Foreskin melanocyte (primary cell): ENCODE measurements at places on chromosomes 1 and 21.

- no peak for DNase-seq
These were observed 67.1 kb downstream of the MAN1C1 start for GRCh38 chr1:25683731-25684130.

GRCh38 chr1:3352299-3352951 is 102.0 kb upstream of the ARHGEF16 start:
- no peak for DNase-seq

DNA sequence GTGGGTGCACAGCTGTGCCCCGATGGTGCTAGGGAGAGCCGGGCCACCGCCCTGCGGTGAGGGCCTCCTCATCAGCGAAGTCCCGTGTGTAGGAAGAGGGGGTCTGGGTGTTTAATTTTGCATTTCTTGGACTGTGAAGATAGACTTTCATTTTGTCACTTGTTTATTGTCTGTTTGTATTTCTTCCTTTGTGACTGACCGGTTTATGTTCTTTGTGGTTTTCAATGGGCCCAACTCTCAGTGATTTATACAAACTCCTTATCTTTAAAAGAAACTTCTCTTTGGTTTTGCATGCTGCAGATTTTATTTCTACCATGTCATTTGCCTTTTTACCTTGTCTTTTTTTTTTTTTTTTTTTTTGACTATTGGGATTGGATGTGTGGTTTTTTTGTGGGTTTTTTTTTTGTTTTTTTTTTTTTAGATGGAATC is 65.1 kb downstream of the COL18A1 start:
- no peak for DNase-seq

DNA sequence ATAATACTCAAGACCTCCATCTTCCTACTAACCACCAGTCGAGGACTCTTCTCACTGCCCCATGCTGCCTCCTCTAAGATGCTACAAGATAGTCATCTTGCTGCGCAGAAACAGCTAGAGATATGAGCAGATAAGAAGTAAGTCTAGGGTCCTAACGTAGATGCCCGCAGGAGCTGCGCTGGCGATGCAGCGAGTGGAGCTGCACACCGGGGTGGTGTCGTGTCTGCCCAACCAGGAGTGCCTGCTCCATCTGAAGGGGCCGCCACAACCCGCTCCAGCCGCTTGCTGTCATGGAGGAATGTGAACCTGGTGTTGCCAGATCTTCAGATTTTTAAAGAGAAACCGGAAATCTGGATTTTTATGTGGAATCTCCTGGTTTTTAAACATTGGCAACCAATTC is 175.1 kb downstream of the VPS13D start:
- no peak for DNase-seq

GRCh38 chr1:21951226-21951870 is 14.2 kb upstream of the HSPG2 start:
- DNase-seq = no peak

DNA sequence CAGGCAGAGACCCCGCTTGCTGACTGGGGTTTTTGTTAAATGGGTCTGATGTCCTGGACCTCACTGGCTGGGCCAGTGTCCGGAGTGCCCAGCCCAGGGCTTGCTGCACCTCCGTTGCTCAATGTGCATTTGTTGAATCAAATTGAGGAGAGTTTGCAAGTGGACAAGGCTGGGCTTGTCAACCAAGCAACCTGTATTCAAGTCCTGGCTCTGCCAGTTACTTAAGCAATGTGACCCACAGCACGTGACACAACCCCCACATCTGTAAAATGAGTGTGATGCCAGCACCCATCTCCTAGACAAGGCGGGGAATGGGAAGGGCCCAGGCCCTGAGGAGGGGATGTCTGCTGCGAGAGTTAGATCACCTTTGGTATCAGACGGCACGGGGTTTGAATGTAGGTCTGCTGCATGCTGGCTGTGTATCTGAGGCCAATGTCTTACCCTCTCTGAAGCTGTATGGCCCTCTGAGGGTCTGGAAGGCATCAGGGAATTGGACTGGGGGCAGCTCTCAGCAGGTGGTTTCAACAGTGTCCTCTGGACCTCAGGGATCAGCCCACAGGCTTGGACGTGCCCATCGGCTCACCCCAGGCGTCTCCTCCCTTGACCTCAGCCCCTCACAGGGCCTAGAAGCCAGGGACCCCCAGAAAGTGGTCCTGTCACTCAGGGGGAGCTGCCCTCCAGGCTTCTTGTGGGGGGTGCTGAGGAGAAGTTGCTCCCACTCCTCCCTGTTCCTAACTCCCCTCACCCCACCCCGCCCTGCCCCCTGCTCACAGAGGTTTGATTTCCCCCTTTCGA is 51.0 kb upstream of the RUNX3 start:
- no peak for DNase-seq

DNA sequence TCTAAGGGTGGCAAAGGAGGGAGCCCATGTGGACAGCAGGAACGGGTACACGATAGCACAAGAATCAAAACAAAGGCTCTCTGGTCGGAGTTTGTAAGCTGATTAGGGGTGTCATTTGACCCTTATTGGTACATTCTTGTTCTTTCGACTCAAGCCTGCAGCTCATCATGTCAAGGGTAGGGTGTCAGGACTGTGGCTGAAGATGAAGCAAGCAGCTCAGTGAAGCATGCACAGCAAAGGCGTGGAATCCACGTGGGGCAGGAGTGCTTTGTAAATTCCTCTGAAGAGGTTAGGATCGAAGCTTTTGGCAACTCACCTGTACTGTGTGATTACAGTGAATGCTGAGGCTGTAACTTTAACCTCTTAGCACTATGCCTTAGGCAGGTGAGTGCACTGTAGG is 4.7 kb upstream of the ABCB10 start:
- no peak for DNase-seq

- no peak for DNase-seq
These were observed at the start of gene PTPRU for GRCh38 chr1:29235955-29236711. TSS of gene PTPRU (plus strand) at chr1:29236522. CDS start at chr1:29236645, 123 bp downstream.

GRCh38 chr1:221998186-221998612 is 256.3 kb upstream of the DUSP10 start:
- no peak for DNase-seq

DNA sequence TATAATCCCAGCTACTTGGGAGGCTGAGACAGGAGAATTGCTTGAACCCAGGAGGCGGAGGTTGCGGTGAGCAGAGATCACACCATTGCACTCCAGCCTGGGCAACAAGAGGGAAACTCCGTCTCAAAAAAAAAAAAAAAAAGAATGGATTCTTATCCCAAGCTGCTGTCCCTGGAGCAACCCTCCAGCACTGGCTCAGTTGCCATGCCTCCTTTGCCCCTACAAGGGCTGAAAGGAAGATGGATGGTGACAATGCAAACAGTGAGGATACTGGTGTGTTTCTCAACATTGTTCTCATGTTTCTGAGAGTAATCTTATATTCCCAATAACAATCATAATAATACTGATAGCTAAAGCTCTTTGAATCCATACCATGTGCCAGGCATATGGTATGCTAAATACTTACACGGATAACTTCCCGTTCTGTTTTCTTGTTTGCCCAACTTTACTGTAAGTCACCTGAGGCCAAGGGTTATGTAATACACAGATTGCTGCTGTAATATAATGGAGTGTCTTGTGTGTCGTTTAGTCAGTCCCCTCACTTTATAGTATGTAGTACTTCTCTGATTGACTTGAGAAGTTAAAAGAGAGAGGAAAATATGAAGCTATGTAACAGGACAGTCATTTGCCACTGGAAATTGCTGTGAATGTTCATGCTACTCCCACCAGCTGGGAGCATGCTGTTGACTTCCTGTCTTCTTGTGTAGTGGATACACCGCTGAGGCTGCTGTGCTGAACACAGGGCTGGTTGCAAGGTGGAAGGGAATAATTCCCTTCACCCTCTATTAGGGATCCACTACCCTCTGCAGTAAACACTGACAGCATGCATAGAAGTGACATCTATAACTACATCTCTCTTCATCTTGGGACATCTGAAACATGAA is 153.6 kb downstream of the CNIH3 start:
- DNase-seq = no peak

- DNase-seq = no peak
These were observed 135.7 kb downstream of the PCP4 start for GRCh38 chr21:40002978-40003377.

GRCh38 chr1:231059566-231060193 is 19.6 kb upstream of the FAM89A start:
- DNase-seq = no peak

- no peak for DNase-seq
These were observed 20.3 kb upstream of the TXLNA start for GRCh38 chr1:32159189-32159588.

DNA sequence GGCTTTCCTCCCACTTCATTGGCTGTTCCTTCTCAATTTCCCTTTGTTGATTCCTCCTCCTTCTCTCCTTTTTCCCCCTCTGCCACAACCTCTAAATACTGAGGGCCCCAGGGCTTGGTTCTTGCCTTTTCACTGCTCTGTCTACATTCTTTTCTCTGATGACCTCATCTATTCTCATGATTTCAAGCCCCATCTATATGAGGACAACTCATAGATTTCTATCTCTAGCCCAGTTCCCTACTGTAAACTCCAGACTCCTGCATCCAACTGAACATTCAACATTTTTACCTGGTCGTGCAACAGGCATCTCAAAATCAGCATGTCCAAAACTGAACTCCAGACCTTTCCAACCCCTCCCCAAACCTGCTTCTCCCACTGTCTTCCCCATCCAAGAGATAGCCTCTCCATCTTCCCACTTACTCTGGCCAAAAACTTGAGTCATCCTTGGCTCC is 11.5 kb upstream of the SLC9A1 start:
- DNase-seq = peak; percentile 23

GRCh38 chr1:24021403-24022266 is 41.5 kb upstream of the SRSF10 start:
- no peak for DNase-seq

GRCh38 chr1:18962121-18962721 is 5.7 kb upstream of the IFFO2 start:
- no peak for DNase-seq

DNA sequence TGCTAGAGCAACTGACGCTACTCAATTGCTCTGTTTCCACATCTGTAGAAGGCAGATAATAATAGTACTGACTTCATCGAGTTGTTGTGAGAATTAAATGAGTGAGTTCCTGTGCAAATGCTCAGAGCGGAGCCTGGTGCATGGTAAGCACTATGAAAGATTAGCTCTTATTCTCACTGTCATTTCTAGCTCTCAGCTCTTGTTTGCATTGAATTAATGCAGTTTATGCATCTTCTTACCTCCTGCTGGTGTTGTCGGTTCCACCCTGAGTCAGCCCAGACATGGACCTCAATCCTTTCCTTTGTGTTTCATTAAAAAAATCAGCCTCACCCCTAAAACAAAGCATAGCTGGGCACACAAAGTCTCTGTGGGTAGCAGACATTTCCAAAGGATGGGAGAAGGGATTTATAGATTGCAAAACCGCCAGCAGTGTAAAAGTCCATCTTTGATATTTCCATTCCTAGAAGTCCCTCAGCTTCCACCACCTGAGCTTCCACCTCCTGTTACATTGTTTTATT is 254.4 kb upstream of the CSF3R start:
- no peak for DNase-seq

DNA sequence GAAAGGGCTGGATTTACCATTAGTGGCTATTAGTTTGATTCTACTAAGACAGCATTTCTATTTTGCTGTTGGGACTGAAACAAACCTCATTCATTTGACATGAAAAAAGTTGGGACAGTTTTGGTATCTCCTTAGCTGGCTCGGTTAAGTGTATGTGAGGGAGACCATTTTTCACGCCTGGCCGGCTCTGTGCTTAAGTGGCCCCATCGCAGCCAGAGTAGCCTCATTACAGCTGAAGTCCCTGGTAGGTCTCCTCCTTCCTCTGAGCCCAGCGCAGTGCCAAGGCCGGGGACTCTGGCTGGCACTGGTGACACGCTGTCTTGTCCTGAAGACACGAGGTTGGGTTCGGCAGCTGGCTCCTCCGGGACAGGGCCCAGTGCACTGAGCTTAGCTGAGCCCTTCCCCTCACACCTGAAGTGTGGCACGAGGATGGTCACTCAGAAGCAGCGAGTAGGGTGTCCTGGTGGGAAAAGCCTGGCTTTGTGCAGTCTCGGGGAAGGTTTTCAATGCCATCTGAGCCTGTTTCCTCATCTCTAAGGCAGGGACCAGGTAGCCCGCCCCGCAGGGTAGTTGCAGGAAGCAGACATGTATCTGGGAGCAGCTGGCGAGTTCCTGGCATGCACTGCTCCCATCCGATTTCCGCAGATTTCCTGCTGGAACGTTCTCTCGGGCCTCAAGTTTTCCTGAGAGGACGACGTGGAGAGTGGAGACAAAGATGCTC is 196.5 kb downstream of the DYRK1A start:
- no peak for DNase-seq

- DNase-seq = no peak
These were observed 32.6 kb downstream of the LRP8 start for GRCh38 chr1:53295295-53295694.

- no peak for DNase-seq
These were observed 45.5 kb upstream of the IRF2BP2 start for GRCh38 chr1:234655328-234656069.

- no peak for DNase-seq
These were observed 39.9 kb upstream of the SMYD2 start for GRCh38 chr1:214241060-214241459.

- no peak for DNase-seq
These were observed 12.2 kb downstream of the AMPD2 start for GRCh38 chr1:109631513-109632505.

GRCh38 chr1:245419989-245420388 is 265.2 kb downstream of the KIF26B start:
- no peak for DNase-seq

- no peak for DNase-seq
These were observed 3.2 kb upstream of the CRYBG2 start for GRCh38 chr1:26357121-26357602.

GRCh38 chr1:19564366-19564765 is 79.0 kb upstream of the CAPZB start:
- no peak for DNase-seq

DNA sequence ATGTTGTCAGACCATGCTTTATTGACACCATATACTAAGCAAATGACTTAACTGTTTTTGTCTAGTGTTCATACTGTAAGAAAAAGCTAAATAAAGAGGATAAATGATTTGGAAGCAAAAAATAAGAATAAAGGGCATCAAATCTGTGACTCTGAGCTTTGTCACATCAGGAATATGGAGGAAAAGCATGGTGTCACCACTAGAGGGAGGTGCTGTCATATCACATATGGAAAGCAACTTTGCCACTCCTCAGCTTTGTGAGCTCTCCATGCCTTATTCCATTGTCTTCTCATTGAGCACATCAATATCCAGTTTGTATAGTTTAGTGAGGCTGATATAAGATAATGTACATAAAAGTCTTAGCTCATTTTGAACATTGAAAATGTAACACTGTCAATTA is 20.8 kb upstream of the GBP1 start:
- no peak for DNase-seq

DNA sequence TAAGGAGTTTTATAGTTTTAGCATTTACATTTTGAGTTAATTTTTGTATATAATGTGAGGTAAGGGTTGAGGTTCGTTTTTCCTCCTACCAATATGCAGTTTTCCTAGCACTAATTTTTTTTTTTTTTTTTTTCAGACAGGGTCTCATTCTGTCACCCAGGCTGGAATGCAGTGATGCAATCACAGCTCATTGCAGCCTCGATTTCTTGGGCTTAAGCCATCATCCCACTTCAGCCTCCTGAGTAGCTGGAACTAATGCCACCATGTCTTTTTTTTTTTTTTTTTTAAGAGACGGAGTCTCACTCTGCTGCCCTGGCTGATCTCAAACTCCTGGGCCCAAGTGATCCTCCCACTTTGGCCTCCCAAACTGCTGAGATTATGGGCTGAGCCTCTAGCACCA is 2.5 kb upstream of the UBASH3A start:
- DNase-seq = no peak

- peak; percentile 38 for DNase-seq
These were observed 537.8 kb downstream of the SMYD3 start for GRCh38 chr1:245969283-245969682.

- DNase-seq = no peak
These were observed 17.4 kb downstream of the MYOM3 start for GRCh38 chr1:24094554-24094953.

GRCh38 chr1:230067419-230067870 is 407 bp downstream of the GALNT2 start:
- no peak for DNase-seq
